Renal cortical epithelial cell (primary cell): ENCODE measurements at places on chromosomes 5 and 9. TPM values are rescaled to one million over a fixed set of nuclear protein-coding genes. Genes with fewer than 3 reads are reported as not detected.

DNA sequence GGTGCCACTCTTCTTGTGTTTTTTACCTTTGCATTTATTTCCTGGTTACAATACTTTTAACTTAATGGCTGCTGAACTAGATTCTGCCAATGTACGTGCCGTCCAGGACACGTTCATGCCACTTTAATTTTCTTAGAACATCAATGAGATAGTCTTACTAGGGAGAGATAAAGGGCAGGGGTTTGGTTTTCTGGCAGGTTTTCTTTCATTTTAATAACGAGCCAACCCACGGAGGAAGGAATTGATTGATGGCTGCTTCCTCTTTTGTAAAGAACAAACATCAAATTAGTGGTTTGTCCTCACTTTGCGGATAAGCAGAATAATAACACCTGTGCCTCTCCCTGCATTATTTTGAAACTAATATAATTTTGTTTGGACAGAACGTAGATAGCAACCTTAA, 135.7 kb downstream of the DOCK8 start:
- no peak for DNase-seq

DNA sequence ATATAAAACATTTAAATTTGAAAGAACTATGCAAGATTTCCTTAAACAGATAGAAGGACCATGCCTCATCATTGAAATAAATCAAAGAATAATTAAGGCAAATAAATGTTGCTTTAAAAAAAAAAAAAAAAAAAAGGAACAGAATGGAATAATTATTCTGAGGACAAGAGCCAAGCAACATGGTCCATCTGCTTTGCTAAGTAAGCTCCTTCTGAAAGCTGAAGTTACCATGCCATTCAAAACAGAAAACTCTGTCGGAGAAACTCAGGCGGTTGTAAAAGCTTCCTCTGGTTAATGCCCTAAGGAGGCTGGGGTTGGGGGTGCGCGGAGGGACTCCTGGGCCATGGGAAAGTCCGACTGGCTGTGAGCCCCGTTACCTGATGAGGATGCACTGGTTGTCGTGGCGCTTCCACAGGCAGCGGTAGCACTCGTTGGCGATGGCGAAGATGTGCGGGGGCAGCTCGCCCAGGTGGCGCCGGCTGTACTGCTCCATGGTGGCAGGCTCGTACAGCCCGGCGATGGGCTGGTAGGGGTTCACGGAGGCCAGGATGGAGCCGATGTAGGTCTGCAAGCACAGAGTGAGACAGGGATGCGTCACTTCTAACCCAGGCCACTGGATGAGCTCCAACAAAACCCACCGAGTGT, 141.7 kb downstream of the MYO10 start:
- no peak for DNase-seq

GRCh38 chr5:74493411-74493810, 147.1 kb downstream of the ENC1 start:
- DNase-seq = peak; percentile 34

- peak; percentile 78 for DNase-seq
Measured at GRCh38 chr9:88587182-88587581, 52.2 kb downstream of the NXNL2 start.

The SPATA31A3 gene
- not detected in 2 replicates for total RNA-seq
